ENCODE measurements at places on chromosomes 3 and 15. TPM values are rescaled to one million over a fixed set of nuclear protein-coding genes. Genes with fewer than 3 reads are reported as not detected.

BBX gene
- total RNA-seq = 25.4 TPM

CCDC54 gene
- total RNA-seq = not detected

SPATA12 gene
- total RNA-seq = 0.29 TPM

FEZF2 gene
- total RNA-seq = not detected

PRR23B gene
- total RNA-seq = not detected

- H3K4me3 ChIP-seq = no peak overlapping the region
- no peaks in the 10 kb centered on the region for H3K36me3 ChIP-seq
- no peak overlapping the region for H3K27ac ChIP-seq
- no peak for DNase-seq
These were observed 48.9 kb upstream of the AMOTL2 start for GRCh38 chr3:134423153-134423552.

DNA sequence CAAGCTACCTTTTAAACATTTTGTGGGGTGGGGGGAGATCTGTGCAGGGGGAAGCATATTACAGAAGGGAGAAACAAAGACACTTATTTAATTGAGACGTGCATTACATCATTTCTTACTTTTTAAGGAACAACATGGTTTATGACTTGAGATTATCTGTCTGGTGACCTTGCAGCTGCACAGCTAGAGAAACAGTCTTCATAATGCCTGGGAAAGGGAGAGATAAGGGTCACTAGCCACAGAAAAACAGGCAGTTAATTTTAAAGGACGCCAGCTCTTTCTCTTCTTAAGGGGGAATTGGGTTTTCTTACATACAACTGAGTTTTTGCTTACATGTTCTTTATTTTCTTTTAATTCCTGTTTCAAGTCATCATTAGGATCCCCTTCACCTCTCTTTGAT, 147.9 kb downstream of the SST start:
- H3K4me1 ChIP-seq = no peaks in the 10 kb centered on the region
- H3K27me3 ChIP-seq = no peaks in the 10 kb centered on the region

DNA sequence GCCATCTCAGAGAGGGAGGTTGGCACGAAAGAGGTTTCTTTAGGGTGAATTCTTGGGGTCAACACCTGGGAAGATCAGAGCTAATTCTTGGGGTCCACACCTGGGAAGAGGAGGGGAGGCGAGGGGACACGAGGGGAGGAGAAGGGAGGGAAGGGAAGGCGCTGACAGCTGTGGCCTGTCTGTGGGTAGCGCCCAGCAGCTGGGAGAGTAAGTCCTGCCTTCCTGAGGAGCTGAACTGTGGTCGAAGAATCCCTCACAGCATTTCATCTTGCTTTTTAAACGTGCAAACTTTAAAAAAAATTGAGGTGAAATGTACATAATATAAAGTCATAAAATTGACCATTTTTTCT, 63.2 kb upstream of the CGNL1 start:
- no peaks in the 10 kb centered on the region for H3K36me3 ChIP-seq
- no peak for DNase-seq
- H3K27ac ChIP-seq = no peak overlapping the region
- no peaks in the 10 kb centered on the region for H3K4me1 ChIP-seq

DNA sequence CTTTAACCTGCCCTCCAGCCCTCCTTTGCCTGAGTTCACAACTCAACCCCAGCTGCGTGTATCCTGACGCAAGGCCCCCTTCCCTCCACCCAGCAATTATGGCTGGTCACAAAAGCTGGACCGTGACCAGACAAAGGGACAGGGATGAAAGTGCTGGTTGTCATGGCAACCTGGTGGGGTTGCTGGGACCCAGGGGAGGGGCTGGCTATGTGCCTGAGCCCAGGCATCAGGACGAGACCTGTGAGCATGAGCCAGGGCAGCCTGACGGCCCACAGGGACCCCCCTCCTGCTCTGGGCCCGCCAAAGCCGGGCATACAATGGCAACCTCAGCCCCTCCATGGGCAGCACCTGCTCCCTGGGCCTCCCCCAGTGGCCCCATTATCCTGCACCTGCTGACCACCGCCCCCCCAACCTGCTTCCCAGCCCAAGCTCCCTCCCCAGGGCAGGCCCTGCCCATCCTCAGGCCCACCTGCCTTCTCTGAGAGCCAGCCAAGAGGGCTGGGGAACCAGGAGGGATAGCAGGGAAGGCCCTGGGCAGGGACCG, 4.5 kb upstream of the DNAH1 start:
- no peaks in the 10 kb centered on the region for H3K27me3 ChIP-seq
- H3K27ac ChIP-seq = peak overlapping the region; percentile 70
- DNase-seq = no peak
- H3K4me1 ChIP-seq = peaks cover 70% of the 10 kb centered on the region
- H3K4me3 ChIP-seq = no peak overlapping the region

Data from GM12878 (cell line).